ENCODE measurements at places on chromosomes 4 and X.
A peak's percentile ranks its signal among the peaks of the same experiment; 100 is the strongest.

GRCh38 chr4:22410645-22411247 lies 105.1 kb downstream of the ADGRA3 start:
- H3K4me1 ChIP-seq, result no peaks in the 10 kb centered on the region
- H3K4me3 ChIP-seq, result no peak overlapping the region
- H3K36me3 ChIP-seq, result no peaks in the 10 kb centered on the region
- DNase-seq, result no peak
- H3K27ac ChIP-seq, result no peak overlapping the region
- no peaks in the 10 kb centered on the region for H3K27me3 ChIP-seq

GRCh38 chr4:7852568-7853185 lies 87.0 kb downstream of the AFAP1 start:
- H3K4me3 ChIP-seq, result no peak overlapping the region
- no peak overlapping the region for H3K27ac ChIP-seq
- H3K36me3 ChIP-seq, result no peaks in the 10 kb centered on the region

DNA sequence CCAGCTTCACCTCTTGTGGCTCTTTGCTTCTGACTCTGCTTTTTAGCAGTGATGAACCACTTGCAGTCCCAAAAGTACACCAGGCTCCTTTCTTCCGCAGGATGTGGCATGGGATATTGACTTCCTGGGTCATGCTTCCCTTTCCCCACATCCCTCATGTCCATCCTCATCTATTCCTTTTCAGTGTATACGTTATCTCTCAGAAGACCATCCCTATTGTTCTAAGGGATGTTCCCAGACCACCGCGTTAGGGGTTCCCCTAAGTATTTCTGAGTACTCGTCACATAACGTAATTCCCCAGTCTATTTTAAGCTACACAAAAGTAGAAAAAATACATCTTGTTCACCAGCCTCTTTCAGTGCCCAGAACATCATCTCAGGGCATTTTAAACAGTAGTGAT lies 71.1 kb upstream of the NLGN4X start:
- no peak overlapping the region for H3K27ac ChIP-seq
- no peaks in the 10 kb centered on the region for H3K27me3 ChIP-seq
- no peak for DNase-seq

- no peak overlapping the region for H3K4me3 ChIP-seq
- H3K27me3 ChIP-seq, result peaks cover 52% of the 10 kb centered on the region
- no peak overlapping the region for H3K27ac ChIP-seq
- peaks cover 55% of the 10 kb centered on the region for H3K4me1 ChIP-seq
- no peak for DNase-seq
- H3K36me3 ChIP-seq, result no peaks in the 10 kb centered on the region
These were observed 7.2 kb downstream of the CRMP1 start for GRCh38 chr4:5885733-5886132.

DNA sequence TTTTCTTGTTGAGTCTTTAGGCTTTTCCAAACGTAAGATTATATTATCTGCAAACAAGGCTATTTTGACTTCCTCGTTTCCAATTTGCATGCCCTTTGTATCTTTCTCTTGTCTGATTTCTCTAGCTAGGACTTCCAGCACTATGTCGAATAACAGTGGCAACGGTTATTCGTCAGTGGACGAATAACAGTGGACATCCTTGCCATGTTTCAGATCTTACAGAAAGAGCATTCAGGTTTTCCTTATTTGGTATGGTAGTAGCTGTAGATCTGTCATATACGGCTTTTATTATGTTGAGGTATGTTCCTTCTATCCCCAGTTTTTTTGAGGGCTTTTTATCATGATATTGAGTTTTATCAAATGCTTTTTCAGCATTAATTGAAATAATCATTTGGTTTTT lies 634.6 kb upstream of the ADGRL3 start:
- H3K27ac ChIP-seq, result no peak overlapping the region
- no peak for DNase-seq
- no peaks in the 10 kb centered on the region for H3K27me3 ChIP-seq

DNA sequence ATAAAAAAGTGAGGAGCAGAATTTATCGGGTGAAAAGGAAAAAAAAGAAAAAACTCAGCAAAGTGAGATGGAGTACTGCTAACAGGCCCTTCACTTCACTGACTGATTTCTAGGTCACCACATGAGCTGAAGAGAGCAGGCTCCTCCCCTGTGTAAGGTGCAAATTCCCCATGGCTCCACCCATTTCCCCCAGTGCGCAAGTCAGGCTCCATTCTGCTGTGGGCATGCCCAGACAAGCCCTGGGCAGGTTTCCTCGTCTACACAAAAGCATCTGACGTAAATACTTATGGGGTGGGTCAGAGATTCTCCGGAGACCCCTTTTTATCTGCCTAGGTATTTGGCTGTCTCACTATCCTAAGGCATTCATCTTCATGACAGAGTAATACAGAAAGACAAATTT lies 157.9 kb downstream of the MAGEB5 start:
- H3K36me3 ChIP-seq, result no peaks in the 10 kb centered on the region
- H3K27ac ChIP-seq, result no peak overlapping the region
- no peak overlapping the region for H3K4me3 ChIP-seq

DNA sequence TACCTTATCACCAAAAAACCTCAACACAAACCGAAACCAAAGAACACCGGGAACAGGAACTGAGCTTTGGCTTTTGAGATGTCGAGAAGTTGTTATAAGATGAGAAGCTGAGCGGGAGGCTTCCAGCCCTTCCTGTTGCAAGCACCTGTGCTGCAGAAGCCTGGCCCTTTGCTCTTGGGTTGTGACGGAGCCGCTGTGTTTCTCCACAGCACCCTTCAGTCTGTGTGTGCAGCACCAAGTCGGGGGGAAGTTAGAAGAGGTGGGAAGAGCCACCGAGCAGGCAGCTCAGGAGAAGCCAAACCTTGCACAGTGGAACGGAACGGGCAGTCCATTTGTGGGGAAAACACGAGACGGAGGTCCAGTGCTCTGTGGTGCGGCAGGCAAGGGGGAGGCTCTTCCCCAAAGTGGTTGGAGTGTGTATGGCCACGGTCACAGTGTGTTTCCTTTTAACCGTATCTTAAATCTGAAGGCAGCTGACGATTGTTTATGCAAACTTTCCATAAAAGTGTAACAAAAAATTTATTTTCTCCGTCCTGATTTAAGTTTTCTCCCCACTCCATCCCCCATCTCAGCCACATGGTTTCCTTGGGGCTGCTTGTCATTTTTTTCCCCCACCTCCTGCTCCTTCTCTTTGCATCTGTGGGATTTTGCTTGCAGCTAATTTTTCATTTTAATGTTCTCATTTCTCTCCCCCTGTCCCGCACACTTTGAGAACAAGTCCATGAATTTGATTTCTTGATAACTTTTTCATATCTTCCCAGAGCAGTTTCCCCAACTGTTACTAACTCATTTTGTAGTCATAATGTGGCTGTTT lies 123.7 kb downstream of the STOX2 start:
- no peaks in the 10 kb centered on the region for H3K36me3 ChIP-seq
- no peak overlapping the region for H3K27ac ChIP-seq
- H3K4me3 ChIP-seq, result peak overlapping the region; percentile 82
- no peak for DNase-seq
- H3K27me3 ChIP-seq, result peaks cover 24% of the 10 kb centered on the region
- peaks cover 17% of the 10 kb centered on the region for H3K4me1 ChIP-seq

GRCh38 chr4:472881-473569 lies 25.9 kb downstream of the ZNF721 start:
- H3K4me3 ChIP-seq, result peak overlapping the region; percentile 99
- peaks cover 18% of the 10 kb centered on the region for H3K4me1 ChIP-seq
- no peak for DNase-seq
- H3K36me3 ChIP-seq, result peaks cover 45% of the 10 kb centered on the region
- H3K27ac ChIP-seq, result peak overlapping the region; percentile 99
- no peaks in the 10 kb centered on the region for H3K27me3 ChIP-seq

DNA sequence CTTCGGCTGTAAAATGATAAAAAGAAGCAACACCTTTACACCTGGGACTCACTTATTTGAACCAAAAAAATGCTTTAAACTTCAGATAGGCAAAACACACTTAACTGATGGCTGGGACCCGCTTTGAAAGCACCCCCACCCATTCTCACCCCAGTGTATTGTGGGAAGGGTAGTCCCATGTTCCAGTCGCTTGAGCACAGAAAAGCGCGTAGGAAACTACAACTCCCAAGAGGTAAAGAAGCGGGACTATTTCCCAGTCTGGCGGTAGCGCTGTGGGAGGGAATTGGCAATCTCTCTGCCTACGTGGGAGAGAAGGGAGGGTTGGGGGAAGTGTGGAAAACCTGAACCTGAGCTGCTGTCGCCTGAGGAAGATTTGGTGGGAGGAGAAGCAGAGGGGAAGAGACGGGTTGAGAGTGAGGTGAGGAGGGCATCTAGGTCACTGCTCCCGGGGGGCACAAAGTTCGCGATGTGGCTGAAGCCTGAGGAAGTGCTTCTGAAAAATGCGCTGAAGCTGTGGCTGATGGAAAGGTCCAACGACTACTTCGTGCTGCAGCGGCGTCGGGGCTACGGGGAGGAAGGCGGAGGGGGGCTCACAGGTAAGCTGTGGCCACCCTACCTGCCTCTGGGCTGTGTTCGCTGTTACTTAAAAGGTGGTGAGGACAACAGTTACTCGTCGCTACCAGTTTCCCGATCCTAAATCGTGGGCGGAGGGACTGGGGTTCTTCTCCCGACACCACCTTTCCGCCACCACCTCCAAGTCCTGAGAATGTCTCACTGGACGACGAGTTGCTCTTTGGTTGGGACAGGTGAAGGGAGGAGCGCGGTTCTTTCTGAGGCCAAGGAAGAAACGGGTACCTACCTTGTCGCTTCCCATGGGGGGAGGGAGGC lies at the start of gene TBC1D8B:
Gene TBC1D8B, plus strand, starts transcription at position 286 of the 888 bp plus-strand sequence. Its CDS starts 181 bp downstream, at position 467.
- H3K4me3 ChIP-seq, result peak within 1 kb of the TSS; percentile 90
- no peaks in the 10 kb centered on the region for H3K36me3 ChIP-seq
- H3K27ac ChIP-seq, result no peak within 1 kb of the TSS
- DNase-seq, result peak; percentile 26
- H3K4me1 ChIP-seq, result peaks cover 28% of the 10 kb centered on the region
- H3K27me3 ChIP-seq, result peaks cover 39% of the 10 kb centered on the region

DNA sequence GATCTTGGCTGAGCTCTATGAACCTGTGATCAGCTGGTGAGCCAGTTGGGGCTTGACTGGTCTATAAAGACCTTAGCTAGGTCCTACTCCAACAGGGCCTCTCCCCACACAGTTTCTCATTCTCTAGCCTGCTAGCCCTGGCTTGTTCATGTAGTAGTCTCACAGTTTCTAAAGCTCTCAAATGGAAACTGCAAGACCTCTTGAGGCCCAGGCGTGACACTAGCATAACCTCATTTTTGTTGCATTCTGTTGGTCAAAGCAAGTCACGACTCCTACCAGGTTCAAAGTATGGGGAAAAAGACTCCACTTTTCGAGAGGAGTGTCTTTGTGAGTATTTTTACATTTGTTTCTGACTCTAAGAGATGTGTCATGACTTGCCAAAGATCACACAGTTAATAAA lies 50.9 kb downstream of the CEP44 start:
- no peak overlapping the region for H3K4me3 ChIP-seq
- no peaks in the 10 kb centered on the region for H3K36me3 ChIP-seq
- H3K27me3 ChIP-seq, result no peaks in the 10 kb centered on the region
- H3K27ac ChIP-seq, result no peak overlapping the region
- DNase-seq, result no peak

DNA sequence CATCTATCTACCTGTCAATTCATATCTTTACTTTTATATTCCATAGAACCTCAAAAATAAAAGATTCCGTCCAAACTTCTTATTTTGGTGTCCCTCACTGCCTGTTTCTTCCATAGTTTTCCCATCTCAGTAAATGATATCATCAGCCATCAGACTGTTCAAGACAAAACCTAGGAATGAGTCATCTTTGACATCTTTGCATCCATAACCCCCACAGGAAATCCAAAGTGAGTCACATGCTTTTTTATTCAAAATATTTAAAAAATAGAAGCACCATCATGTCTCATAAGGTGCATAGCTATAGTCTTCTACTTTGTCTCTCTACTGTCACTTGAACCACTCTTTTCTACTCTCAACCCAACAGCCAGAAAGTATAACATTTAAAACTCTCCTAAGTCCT lies 29.9 kb upstream of the CXXC4 start:
- H3K36me3 ChIP-seq, result no peaks in the 10 kb centered on the region
- H3K27me3 ChIP-seq, result no peaks in the 10 kb centered on the region
- H3K4me3 ChIP-seq, result no peak overlapping the region
- no peaks in the 10 kb centered on the region for H3K4me1 ChIP-seq

GRCh38 chrX:103562801-103563200 lies 22.5 kb upstream of the TCEAL4 start:
- H3K27ac ChIP-seq, result no peak overlapping the region
- no peak overlapping the region for H3K4me3 ChIP-seq
- no peaks in the 10 kb centered on the region for H3K27me3 ChIP-seq
- DNase-seq, result no peak
- no peaks in the 10 kb centered on the region for H3K4me1 ChIP-seq

All from naive B cell (primary cell).